ENCODE measurements at places on chromosomes 5 and 9.

DNA sequence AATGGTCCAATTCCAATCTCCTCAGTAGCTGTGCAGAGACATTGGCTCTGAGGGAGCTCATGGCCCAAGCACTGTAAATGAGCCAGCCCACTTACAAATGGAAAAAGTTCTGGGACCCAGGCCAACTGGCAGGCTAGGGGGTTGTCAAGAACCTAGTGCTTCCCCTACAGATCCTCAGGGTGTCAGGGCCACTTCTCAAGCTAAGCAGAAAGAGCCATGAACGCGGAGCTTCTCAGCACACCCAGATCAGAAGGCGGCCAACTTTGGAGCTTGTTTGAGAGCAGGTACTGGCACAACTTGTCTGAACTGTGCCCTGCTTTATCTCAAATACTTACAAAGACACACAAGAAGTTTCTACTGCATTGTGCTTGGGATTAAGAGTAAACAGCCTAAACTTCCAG lies 17.5 kb downstream of the TLE1 start:
- no peaks in the 10 kb centered on the region for H3K4me1 ChIP-seq
- no peaks in the 10 kb centered on the region for H3K36me3 ChIP-seq
- no peaks in the 10 kb centered on the region for H3K27me3 ChIP-seq
- no peak for DNase-seq
- no peak overlapping the region for H3K27ac ChIP-seq

DNA sequence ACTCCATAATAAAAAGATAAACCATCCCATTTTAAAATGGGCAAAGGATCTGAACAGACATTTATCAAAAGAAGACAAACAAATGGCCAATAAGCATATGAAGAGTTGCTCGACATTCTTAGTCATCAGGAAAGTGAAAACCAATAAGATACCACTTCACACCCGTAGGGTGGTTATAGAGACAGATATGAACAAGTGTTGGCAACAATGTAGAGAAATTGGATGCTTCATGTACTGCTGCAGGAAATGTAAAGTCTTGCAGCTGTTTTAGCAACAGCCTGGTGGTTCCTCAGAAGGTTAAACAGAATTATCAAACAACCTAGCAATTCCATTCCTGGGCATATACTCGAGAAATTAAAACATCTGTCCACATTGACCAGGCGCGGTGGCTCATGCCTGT lies 42.5 kb downstream of the GTF3C4 start:
- DNase-seq: no peak
- no peak overlapping the region for H3K27ac ChIP-seq
- H3K4me1 ChIP-seq: peaks cover 4% of the 10 kb centered on the region

DNA sequence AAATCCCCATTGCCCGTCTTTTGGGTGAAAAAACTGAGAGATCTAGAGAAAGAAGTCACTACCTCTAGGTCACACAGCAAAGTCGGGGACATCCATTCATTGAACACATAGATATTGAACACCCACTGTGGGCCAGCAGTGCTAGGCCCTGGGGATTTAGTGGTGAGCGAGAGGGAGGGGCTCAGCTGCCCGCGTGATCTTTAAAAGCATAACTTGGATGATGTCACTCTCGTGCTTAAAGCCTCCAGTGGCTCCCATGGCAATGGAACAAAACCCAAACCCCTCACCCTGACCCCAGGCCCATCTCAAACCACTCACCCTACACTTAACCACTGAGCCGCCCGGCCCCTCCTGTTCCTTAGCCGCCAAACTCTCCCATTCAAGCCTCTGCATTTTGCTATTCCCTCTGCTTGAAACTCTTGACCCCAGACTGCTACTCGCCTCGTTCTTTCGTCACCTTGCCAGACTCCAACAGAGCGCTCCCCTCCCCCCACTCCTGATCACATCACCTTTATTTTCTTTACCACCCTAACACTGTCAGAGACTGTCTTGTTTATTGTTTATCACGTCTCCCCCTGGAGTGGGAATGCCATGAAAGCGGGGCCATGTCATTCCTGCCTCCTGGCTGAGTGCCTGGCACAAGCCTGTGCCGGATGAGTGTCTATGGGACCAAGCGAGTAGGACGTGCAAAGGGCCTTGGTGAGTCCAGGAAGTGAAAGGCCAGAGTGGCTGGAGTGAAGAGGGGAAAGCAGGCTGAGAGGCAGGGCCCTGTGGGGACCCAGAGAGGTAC lies 710 bp upstream of the PIP5KL1 start:
- peaks cover 42% of the 10 kb centered on the region for H3K27me3 ChIP-seq
- DNase-seq: peak; percentile 58
- peaks cover 39% of the 10 kb centered on the region for H3K4me1 ChIP-seq
- no peaks in the 10 kb centered on the region for H3K36me3 ChIP-seq
- H3K4me3 ChIP-seq: peak overlapping the region; percentile 70
- no peak overlapping the region for H3K27ac ChIP-seq

DNA sequence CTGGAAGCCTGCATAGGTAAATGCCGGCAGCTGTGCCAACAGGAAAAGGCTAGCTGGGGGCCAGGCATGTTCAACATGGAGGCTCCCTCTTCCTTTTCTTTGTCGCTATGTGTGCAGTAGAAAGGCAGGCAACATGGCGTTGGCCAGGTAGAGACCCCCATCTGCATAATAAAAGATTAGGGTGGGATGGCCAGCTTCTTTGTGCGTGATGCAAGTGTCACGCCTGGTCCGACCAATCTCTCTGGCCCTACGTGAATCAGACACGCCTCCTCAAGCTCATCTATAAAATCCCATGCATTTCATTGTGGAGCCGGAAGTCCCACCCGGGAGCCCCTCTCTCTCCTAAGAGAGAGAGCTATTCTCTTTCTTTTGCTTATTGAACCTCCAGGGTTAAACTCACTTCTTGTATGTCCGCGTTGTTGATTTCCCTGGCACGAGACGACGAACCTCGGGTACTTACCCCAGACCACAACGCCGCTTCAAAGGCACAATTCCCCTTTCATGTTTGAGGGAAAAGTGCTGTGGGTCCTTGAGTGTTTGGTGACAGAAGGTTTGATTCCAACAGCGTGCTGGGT lies 25.0 kb upstream of the C5orf47 start:
- H3K27ac ChIP-seq: no peak overlapping the region
- H3K27me3 ChIP-seq: no peaks in the 10 kb centered on the region
- H3K36me3 ChIP-seq: no peaks in the 10 kb centered on the region
- DNase-seq: no peak
- H3K4me3 ChIP-seq: no peak overlapping the region
- H3K4me1 ChIP-seq: peaks cover 3% of the 10 kb centered on the region

DNA sequence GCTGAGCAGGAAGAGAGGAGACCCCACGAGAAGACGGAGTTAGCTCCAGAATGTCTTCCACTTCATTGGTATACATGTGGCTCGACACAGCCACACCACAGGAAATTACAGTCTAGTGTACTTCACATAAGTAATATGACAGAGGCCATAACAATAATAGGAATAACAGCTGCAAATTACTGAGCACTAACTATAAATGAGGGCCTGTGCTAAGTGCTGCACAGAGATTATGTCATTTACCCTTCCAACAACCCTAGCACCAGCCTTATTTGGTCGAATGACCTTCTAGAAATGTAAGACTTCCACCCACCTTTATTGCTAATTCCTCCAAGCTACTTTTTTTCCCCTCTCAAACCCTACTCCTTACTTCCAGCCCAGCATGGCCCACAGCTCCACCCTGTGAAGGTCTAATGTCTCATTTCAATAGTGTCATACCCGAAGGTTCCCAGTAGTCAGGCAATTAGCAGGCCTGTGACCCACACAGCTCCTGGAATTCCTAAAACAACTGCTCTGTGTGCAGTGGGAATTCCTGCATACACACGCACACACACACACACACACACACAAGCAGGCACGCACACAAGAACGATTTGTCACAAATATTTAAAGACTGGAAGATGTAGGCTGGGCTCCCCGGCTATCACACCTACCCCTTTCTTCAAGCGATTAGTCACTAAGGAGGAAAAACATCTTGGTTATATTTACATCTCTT lies 134.5 kb downstream of the FRMD3 start:
- H3K27ac ChIP-seq: no peak overlapping the region
- no peaks in the 10 kb centered on the region for H3K36me3 ChIP-seq

GRCh38 chr5:122778157-122778556 lies 3.3 kb downstream of the SNX2 start:
- peaks cover 23% of the 10 kb centered on the region for H3K4me1 ChIP-seq
- no peaks in the 10 kb centered on the region for H3K27me3 ChIP-seq
- DNase-seq: no peak

DNA sequence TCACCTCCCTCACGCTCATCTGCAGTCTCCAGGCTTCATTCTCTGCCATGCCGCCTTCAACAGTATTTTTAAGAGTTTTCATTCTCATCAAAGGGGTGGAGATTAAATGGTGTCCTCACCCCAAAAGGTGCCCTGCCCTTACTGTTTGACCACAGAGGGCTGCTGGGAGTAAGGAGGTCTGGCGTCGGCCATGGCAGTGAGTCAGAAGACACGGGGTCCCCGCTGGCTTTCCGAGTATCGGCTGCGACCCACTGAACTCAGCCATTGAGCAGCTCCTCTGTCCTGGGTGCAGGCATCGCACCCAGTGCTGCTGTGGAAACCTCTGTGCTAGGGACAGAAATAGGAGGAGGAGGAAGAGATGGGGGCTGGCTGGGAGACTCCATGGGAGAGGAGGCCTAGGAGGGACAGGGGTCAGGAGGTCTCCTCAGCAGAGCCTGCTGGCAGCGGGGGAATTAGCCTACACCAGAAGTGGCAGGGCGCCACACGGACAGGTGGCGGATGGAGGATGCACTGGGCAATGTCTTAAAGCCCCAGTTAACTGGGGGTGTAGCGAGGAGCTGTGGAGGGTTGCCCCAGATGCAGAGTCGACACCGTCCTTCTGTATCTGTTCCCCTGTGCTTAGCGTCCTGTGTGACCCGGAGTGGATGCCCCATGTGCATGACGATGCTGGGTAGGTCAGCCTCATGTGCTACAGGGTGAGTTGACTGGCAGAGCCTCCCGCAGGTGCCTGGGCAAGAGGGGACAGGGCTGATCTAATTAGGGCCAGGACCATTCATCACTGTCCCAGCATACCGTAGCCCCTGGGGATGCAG lies 15.4 kb upstream of the PLEKHG4B start:
- no peak overlapping the region for H3K4me3 ChIP-seq
- H3K4me1 ChIP-seq: no peaks in the 10 kb centered on the region
- no peak overlapping the region for H3K27ac ChIP-seq
- H3K27me3 ChIP-seq: no peaks in the 10 kb centered on the region
- no peaks in the 10 kb centered on the region for H3K36me3 ChIP-seq

DNA sequence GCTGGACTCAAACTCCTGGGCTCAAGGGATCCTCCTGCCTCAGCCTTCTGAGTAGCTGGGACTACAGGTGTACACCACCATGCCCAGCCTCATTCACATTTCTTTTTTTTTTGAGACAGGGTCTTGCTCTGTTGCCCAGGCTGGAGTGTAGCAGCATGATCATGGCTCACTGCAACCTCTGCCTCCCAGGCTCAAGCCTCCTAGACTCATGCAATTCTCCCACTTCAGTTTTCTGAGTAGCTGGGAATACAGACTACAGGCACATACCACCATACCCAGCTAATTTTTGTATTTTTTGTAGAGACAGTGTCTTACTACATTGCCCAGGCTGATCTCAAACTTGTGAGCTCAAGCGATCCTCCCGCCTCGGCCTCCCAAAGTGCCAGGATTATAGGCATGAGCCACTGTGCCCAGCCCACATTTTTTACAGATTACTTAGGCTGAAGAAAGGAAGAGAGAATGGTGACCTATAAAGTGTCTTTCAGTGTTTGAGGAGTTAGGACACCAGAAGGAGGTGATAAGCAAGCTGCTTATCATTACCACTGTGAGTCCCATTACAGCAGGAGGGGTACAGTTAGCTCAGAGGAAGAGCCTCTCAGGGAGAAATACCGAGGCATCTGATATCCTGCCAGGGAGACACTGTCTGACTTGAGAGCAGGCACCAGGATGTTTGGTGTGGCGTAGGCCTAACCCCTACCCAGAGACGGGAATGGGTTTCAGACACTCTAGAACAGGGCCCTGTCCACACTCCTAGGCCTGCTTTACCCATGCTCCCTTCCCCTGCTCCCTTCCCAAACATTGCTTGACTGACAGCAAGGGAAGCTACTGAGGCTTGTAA lies 9.7 kb downstream of the FAXDC2 start:
- no peaks in the 10 kb centered on the region for H3K27me3 ChIP-seq
- H3K36me3 ChIP-seq: no peaks in the 10 kb centered on the region
- peaks cover 4% of the 10 kb centered on the region for H3K4me1 ChIP-seq
- no peak overlapping the region for H3K4me3 ChIP-seq

DNA sequence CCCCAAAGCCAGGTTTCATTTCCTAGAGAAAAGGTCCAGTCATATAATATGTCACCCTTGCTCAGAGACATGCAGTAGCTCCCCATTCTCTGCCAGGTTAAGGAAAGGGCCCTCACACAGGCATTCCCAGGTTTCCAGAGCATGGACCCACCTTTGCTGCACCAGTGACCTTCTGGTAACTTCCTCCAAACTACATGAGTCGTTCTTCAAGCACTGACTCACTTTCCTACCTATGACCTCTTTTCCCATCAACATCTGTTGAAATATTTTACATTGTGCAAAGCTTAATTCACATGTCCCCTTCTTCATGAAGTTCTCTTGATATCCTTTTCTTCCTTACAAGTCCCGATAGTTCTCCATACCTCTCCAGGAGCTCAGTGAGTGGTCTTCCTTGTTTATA lies 25.9 kb downstream of the SH3TC2 start:
- H3K36me3 ChIP-seq: no peaks in the 10 kb centered on the region
- no peak overlapping the region for H3K27ac ChIP-seq
- DNase-seq: no peak
- H3K4me1 ChIP-seq: peaks cover 51% of the 10 kb centered on the region
- no peaks in the 10 kb centered on the region for H3K27me3 ChIP-seq

- no peaks in the 10 kb centered on the region for H3K27me3 ChIP-seq
- no peak for DNase-seq
- no peaks in the 10 kb centered on the region for H3K4me1 ChIP-seq
Observed at GRCh38 chr5:33789567-33789957, 102.2 kb downstream of the ADAMTS12 start.

- H3K27ac ChIP-seq: no peak overlapping the region
- peak; percentile 47 for DNase-seq
- H3K36me3 ChIP-seq: no peaks in the 10 kb centered on the region
- H3K4me3 ChIP-seq: no peak overlapping the region
- H3K4me1 ChIP-seq: peaks cover 17% of the 10 kb centered on the region
Observed at GRCh38 chr9:120913647-120914264, 12.8 kb downstream of the TRAF1 start.

- no peaks in the 10 kb centered on the region for H3K36me3 ChIP-seq
- H3K4me3 ChIP-seq: no peak overlapping the region
- no peaks in the 10 kb centered on the region for H3K4me1 ChIP-seq
- H3K27me3 ChIP-seq: no peaks in the 10 kb centered on the region
- DNase-seq: no peak
Observed at GRCh38 chr9:121972501-121972981, 120.6 kb downstream of the TTLL11 start.
